ENCODE measurements at places on chromosomes 13 and 19.

DNA sequence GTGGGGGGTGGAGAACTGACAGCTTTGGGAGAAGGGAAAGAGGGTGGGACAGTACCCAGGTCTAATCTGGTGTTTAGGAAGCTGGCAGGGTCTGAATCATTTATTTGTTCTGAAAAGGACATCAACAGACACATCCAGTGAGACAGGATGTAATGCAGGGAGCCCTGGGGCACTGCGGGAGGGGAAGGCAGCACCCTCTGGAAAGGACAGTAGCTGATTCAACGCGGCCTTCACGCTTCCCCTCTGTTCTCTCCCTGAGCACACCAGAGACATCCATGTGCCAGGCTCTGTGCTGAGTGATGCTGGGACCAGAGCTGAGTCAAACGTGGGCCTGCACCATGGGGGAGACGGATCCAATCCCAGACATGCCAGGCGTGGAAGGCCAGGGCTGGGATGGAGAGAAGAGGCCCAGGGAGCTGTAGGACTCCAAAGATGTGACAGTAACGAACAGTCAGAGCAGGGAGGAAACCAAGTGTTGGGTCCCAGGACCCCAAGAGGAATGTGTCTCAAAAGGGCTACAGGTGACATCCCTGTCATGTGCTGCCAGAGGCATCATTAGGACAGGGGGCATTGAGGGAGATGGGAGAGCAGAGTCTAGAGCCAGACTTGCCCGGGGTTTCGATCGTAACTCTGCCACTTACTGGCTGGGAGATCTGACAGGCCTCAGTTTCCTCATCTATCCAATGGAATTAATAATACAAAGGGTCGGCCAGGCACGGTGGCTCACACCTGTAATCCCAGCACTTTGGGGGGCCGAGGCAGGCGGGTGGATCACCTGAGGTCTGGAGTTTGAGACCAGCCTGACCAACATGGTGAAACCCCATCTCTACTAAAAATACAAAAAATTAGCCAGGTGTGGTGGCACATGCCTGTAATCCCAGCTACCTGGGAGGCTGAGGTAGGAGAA is 1.7 kb downstream of the ETFB start:
- no peak for DNase-seq

DNA sequence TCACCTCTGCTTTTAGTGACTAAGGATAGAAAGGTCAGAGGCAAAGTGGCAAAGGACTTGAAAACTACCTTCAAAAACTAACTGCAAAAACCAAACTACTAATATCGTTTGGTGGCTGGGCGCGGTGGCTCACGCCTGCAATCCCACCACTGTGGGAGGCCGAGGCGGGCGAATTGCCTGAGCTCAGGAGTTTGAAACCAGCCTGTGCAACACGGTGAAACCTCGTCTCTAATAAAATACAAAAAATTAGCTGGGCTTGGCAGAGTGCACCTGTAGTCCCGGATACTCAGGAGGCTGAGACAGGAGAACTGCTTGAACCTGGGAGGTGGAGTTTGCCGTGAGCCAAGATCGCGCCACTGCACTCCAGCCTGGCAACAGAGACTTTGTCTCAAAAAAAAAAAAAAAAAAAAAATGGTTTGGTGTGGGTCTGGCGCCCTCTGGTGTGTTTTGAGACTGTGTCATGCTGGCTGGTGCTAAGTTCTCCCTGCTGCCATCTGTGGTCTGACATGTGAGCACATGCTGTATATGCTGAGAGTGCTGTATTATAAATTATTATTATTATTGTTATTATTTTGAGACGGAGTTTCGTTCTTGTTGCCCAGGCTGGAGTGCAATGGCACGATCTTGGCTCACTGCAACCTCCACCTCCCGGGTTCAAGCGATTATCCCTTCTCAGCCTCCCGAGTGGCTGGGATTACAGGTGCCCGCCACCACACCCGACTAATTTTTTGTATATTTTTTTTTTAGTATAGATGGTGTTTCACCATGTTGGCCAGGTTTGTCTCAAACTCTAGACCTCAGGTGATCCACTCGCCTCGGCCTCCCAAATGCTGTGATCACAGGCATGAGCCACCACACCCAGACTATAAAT is 36.0 kb upstream of the RNF17 start:
- peak; percentile 44 for DNase-seq

- DNase-seq = no peak
Observed at GRCh38 chr19:34254698-34255432, 511 bp downstream of the GARRE1 start.

DNA sequence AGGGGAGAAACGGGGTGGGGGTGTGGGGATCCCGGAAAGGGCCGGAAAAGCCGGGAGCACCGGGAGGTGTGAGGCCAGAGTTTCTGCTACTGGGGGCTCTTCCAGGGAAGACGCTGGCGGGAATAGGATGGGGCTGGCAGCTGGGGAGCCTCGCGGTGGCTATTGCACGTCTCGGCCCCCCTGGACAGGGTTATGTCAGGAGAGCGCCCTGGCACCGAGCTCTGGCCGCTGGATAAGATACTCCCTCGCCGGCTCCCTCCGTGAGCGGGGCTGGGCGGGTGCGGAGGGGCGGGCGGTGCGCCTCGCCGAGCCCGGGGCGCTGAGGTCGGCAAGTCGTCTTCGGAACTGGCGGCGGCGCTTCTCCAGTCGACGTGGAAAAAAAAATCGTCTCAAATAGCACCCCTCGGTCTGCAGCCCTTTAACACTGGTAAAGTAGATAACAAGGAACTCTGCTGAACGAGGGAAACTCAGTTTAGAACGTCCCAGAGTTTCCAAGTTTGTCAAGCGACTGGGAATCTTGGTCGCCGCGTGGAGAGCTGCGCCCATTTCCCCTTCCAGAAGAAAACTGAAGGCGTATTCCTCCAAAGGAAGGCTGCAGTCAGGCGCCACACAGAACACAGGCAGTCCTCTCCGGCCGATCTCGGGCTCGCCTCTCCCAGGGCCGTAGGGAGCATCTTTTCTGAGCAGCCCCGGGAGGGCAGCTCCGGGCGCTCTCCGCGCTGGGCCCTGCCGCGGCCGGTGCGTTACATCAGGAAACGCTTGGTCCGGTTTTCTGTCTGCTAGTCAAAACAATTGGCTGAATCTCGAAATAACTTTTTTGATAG is 115.1 kb downstream of the KCNRG start:
- DNase-seq = peak; percentile 6

DNA sequence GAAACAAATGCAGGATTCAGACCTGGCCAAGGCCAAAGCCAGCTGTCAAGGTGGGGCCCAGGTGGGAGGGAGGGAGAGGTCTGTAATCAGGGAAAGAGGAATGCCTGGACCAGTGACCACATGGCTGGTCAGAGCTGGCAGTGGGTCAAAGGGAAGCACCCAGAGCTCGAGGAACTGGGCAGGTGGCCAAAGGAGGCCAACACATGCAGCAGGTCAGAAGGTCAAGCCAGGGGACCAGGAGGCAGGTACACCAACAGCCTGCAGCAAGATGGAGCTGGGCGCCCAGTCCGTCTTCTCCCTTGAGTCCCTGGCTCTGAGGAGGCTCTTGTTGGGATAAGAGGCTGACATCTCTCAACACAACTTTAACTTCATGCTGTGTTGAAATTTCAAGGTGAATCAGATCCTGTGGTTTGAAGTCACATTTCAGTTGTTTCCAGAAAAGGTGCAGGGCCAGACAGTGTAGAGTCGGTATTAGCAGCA is 17.1 kb downstream of the GPATCH1 start:
- DNase-seq = no peak

- no peak for DNase-seq
Observed at GRCh38 chr13:102017248-102017647, 384.6 kb downstream of the FGF14 start.

DNA sequence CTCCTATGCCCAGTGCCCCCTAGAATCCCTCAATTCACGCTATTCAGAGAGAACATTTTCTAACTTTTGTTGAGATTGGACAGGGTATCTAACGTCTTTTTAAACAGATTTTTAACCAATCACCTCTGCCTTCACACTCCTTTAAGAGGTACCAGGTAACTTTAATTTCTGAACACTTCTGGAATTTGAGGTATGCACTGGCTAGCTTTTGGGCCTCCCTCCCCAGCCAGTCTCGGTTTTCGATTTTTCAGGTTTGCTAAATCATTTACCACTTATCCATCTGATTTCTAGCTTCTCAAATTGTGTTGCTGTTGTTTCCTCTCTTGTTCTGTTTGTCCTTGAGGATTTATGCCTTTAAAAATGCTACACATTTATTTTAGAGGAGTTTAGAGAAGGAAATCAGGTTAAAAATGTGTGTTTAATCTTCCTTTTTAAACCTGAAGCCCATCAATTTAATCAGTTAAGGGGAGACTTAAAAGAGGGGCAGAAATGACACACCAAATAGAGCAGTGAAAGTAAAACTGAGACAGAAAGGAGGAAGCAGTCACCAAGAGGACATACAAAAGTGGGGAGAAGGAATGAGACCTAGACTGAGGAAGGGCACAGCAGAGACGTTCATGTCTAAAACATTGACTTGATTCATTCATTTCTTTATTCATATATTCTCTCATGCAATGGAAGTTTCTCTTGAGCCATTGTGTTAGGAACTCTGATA is 139.6 kb upstream of the HTR2A start:
- DNase-seq = no peak

GRCh38 chr13:113089693-113090414 is 15.7 kb upstream of the F7 start:
- DNase-seq = no peak

DNA sequence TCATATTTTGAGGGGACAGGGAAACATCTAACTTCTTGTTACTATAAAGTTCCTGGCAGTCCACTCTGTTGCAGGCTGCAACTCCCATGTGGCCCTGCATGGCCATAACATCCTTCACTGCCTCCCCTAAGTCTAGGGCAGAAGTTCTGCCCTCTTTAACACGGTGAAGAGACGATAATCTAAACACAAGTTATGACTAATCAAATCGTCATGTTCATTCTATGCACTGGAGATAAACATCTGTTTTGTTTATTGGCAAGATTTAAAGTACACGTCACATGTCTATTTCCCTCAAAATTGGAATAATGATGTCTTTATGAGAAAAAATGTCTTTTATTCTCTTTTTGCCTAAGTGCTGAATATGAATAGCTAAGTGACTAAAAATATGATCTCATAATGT is 1629.4 kb downstream of the PCDH9 start:
- no peak for DNase-seq

GRCh38 chr13:37026771-37027170 is 26.2 kb downstream of the EXOSC8 start:
- DNase-seq = no peak

DNA sequence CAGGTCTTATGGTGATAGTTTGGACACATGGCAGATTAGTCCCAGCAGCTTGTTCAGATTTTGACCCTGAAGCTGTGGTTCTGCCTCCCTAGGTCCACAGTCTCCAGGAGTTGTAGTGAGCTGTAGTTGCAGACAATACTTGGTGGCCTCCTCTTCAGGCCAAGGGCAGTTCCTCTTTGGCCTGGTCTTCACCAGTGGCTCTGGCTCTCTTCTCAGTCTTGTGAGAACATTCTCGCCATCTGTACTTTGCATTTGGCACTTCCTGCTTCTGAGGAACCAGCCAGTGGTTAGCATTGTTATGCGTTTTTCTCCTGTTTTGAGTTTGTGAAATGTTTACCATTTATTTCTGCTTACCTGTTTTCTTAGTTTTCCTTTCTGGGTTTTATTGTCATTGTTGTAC is 40.7 kb downstream of the PCCA start:
- no peak for DNase-seq

DNA sequence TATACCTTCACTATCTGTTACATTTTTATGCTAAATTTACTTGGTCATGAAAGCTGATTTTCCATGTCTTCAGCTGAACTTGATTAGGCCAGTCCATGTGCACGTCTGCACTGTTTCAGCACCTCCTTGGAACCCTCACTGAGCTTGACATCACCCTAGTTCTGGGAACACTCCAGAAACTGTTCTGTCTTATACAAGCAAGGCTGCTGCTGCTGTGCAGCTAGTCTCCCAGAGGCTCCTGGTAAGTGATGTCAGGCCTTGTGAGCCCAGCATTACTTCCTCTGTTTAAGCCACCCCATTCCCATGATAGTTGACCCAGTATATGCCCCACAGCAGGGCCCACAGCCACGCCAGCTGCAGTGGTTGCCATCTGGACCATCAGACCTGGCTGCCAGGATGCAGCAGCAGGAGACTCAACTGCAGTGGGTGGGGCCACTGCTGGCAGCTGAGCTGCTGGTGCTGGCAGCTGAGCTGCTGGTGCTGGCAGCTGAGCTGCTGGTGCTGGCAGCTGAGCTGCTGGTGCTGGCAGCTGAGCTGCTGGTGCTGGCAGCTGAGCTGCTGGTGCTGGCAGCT is 90.5 kb upstream of the AKAP11 start:
- DNase-seq = no peak

DNA sequence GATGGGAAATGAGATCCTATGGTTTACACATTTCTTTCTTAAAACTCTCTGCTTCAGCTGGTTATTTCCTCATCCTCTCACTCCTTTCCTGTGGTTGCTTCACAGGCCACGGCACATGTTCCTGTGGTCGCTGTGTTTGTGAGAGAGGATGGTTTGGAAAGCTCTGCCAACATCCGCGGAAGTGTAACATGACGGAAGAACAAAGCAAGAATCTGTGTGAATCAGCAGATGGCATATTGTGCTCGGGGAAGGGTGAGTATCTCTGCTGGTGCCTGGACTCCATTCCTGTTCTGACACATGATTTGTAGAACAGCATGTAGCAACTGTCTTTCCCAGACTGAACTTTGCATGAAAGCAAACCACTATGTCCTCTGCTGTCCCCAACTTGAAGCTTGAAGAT is 254.2 kb downstream of the ITGBL1 start:
- no peak for DNase-seq

GRCh38 chr13:28316129-28316528 is 177.8 kb downstream of the PAN3 start:
- DNase-seq = no peak

- no peak for DNase-seq
Observed at GRCh38 chr19:44882063-44882462, 9.0 kb upstream of the TOMM40 start.

DNA sequence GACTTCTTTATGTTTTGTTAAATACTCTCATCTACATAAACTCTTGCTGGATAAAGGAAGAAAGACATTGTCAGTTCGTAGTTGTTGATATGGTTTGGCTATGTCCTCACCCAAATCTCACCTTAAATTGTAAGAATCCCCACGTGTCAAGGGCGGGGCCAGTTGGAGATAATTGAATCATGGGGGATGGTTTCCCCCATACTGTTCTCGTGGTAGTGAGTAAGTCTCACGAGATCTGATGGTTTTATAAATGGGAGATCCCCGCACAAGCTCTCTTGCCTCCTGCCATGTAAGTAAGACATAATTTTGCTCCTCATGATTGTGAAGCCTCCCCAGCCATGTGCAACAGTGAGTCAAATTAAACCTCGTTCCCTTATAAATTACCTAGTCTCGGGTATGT is 3.6 kb downstream of the ADGRE1 start:
- no peak for DNase-seq

DNA sequence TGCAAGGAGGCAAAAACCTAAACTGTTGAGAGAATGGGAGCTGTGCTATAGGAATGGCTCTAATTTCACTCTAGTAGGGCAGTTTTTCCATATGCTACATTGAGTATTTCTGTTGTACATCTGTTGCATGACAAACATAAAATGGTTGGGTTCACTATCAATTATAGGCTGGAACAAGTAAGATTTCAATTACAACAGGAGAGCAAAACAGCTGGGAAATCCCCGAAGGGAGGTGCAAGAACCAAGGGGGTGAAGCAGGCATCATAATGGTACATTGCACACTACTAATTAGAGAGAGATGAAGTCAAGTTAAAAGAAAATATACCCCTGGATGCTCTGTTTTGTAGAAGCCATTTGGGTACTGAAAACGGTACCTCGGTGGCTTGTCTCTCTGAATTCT is 389.5 kb downstream of the PCDH9 start:
- no peak for DNase-seq

- DNase-seq = no peak
Observed at GRCh38 chr19:28026636-28027035, 1186.3 kb downstream of the UQCRFS1 start.

- DNase-seq = no peak
Observed at GRCh38 chr13:52600666-52601065, 41.6 kb upstream of the HNRNPA1L2 start.

Measured in NCI-H510A treated with DMSO at 0.1 percent for 48 hours (cell line).